ENCODE measurements at places on chromosomes 12 and 14.

DNA sequence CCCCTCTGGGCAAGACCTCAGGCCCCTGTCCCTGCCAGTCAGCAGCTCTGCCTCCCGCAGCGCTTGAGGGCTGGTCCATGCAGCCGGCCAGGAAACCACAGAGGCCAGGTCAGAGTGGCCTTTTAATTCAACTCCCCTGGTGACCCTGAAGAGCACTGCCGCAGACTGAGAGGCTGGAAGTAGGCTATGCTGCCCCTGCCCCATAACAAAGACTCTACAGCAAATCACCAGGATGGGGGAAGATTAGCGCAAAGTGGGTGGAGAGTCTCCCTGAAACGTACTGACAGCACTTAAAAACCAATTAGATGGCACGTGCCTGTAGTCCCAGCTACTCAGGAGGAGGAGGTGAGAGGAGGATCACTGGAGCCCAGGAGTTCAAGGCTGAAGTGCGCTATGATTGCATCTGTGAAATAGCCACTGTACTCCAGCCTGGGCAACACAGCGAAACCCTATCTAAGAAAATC, 70.5 kb downstream of the ITPK1 start:
- no peak for DNase-seq

DNA sequence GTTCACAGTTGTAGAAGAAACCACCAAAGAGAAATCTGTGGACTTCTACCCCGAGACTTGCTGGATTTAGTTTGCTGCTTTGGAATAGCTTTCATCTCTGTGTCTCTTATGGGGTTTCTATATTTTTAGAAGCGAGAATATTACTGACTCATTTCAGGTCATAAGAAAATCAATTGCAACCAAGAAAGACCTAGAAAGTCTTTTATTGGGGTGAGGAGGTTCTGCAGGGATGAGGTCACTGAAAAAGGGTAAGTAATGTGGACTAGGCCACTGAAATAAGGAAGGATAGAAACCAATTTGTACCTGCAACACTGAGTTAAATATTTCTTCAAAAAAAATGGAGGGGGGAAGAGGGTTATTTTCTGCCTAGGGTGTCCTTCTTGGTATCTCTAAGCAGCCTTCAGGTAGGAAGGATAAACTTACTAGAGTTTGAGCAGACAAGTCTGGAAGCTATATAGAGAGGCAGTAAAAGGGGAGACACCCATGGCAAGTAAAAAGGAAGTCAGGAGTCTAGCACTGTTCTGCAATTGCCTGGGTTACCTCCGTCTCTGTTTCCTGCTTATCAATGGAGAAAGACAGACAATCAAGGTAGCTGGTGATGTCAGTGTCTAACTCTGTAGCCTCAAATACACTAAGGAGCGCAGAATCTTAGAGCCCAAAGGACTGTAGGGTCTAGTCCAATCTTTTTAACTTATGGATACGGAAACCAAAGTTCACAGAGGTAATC, 19.6 kb upstream of the KERA start:
- DNase-seq = no peak

DNA sequence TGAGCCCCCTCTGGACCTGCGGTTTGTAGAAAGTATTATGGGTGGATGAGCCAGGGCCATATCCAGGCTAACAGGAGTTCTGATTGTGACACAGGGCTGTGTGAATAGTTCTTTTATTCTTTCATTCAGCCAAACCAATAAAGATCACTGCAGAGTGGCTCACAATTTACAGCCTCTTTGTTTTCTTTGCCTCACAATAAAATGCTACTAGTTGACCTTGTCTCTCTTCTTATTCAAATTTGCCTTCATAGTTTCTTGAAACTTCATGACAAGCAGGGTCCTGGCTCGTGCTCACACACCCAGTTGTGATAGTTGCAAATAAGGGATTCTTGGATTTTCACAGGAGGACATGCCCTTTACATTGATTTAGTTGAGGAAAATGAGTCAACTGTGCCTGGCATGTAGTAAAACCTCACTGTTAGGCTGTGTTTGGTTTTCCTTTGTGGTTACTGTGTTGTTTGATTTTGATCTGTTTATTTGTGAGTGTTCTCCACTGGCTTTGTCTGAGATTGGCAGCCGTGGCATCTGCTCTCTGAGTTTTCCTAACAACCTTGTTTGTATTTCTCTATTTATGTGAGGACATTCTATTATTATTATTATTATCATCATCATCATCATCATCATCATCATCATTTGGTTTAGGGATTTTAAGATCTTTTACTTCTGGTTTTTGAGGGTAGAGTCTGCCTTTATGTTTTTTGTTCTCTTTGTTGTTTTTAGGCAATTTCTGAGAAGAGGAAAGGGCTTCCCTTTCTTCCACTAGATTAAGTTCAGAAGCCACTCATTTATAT, 2.7 kb upstream of the KRT6B start:
- no peak for DNase-seq

- no peak for DNase-seq
Observed at GRCh38 chr12:64685050-64685449, 74.2 kb downstream of the GNS start.

GRCh38 chr14:57928732-57929131, 62.8 kb upstream of the SLC35F4 start:
- DNase-seq = no peak

- no peak for DNase-seq
Observed at GRCh38 chr14:29446971-29447370, 480.7 kb downstream of the PRKD1 start.
